Stimulated activated CD4-positive, alpha-beta T cell treated with anti-CD3 and anti-CD28 coated beads, Interleukin-1b, Interleukin-23, amount 100 ng/mL, for 4 hours (primary cell): ENCODE measurements at places on chromosomes 1 and 21.

DNA sequence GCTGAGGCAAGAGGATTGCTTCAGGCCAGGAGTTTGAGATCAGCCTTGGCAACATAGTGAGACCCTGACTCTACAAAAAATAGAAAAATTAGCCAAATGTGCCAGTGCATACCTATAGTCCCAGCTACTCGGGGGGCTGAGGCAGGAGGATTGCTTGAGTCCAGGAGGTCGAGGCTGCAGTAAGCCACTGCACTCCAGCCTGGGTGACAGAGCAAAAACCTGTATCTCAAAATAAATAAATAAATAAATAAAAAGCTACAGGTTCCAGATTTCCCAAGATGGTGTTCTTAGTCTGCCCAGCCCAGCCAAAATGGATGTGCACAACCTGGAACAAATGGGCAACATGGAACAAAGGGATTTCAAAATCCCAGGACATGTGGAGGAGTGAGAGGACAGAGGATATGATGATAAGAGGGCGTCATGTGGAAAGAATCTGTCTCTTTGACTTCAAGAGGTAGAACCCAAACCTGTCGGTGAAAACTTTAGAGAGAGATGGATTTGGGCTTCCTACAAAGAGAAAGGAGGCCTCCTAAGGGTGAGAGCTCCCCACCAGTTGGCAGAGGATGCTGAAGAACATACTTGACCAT is 3.2 kb downstream of the EDARADD start:
- DNase-seq: no peak

GRCh38 chr1:18974606-18975005 is 18.1 kb upstream of the IFFO2 start:
- DNase-seq: no peak

DNA sequence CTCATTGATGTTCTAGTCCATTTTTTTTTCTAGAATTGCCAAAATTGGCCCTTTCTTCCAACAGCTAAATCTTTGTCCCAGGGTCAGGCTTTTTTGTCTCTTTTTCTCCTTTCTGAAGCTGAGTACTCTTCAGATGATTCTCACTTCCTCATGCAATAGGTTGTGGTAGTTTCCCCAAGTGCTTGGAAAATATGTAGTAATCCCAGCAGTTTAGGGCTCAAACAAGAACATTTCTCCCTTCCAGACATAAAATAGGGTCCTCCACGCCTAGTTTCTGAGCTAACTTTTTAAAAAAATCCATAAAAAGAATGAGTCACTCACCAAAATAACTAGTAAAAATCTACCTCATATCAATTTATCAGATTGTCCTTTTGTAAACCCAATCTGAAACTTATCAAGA is 10.0 kb upstream of the MCOLN3 start:
- DNase-seq: no peak

- no peak for DNase-seq
Measured at GRCh38 chr1:5343256-5344020, 648.8 kb downstream of the NPHP4 start.

DNA sequence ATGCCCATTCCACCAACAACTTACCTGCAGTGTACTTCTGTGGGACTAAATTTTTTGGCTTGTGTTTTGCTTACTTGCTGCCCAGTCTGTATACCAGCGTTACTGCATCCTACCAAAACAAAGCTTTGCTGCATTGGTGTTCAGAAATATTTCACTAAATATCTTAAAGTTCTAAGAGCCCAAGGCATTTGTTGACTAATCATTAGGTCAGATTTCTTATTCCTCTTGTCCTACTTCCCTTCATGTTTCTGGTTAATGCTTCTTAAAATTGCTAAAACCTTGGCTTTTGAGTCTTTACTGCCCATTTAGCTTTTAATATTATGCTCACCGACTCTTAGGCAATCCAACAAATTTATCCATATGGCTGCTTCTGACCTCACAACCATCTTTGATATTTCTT is 161.8 kb downstream of the DPYD start:
- no peak for DNase-seq

DNA sequence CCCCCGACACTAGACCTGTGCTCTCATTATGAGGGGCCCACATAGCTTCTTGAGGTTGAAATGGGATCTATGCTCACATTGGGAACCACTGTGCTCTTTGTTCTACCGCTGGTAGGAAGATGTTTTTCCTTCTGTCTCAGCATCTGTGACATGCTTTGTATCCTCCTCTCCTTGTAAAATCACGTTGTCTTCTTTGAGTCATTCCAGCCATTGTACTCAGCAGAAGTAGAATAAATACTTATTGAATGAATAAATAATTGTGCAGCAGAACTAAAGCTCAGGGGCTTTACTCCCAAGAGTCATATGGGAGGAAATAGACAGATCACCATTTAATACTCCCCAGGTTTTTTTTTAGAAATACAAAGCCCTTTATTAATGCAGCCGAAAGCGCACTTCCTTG is 66.3 kb upstream of the EDEM3 start:
- no peak for DNase-seq

GRCh38 chr1:202165267-202165941 is 5.0 kb upstream of the PTPN7 start:
- DNase-seq: peak; percentile 61
